ENCODE measurements at places on chromosomes 5 and 9. TPM values are rescaled to one million over a fixed set of nuclear protein-coding genes. Genes with fewer than 3 reads are reported as not detected.

The CDO1 gene
- total RNA-seq = 0.23 TPM

The EXOSC3 gene
- 46.3 TPM for total RNA-seq

The SIGMAR1 gene
- 27.7 TPM for total RNA-seq

The BARHL1 gene
- not detected for total RNA-seq

The ARID3C gene
- total RNA-seq = not detected

The CA9 gene
- total RNA-seq = not detected

The PCA3 gene
- not detected for total RNA-seq

The PKD2L2 gene
- not detected for total RNA-seq

The HAVCR1 gene
- 4.1 TPM for total RNA-seq

The JAKMIP2 gene
- 7.8 TPM for total RNA-seq

The AGXT2 gene
- not detected for total RNA-seq

The GALT gene
- 255 TPM for total RNA-seq

The ARHGEF37 gene
- total RNA-seq = 0.07 TPM

The FCHO2 gene
- 0.90 TPM for total RNA-seq

The SLC28A3 gene
- not detected for total RNA-seq

The PCDHA5 gene
- total RNA-seq = not detected

The MAP1B gene
- total RNA-seq = not detected

Measured in T-cell (primary cell).